ENCODE measurements at places on chromosomes 13 and 19. TPM values are rescaled to one million over a fixed set of nuclear protein-coding genes. Genes with fewer than 3 reads are reported as not detected.

The TMPRSS9 gene
- 0.73 TPM for total RNA-seq

The KCTD12 gene
- 1.3 TPM for total RNA-seq

DNA sequence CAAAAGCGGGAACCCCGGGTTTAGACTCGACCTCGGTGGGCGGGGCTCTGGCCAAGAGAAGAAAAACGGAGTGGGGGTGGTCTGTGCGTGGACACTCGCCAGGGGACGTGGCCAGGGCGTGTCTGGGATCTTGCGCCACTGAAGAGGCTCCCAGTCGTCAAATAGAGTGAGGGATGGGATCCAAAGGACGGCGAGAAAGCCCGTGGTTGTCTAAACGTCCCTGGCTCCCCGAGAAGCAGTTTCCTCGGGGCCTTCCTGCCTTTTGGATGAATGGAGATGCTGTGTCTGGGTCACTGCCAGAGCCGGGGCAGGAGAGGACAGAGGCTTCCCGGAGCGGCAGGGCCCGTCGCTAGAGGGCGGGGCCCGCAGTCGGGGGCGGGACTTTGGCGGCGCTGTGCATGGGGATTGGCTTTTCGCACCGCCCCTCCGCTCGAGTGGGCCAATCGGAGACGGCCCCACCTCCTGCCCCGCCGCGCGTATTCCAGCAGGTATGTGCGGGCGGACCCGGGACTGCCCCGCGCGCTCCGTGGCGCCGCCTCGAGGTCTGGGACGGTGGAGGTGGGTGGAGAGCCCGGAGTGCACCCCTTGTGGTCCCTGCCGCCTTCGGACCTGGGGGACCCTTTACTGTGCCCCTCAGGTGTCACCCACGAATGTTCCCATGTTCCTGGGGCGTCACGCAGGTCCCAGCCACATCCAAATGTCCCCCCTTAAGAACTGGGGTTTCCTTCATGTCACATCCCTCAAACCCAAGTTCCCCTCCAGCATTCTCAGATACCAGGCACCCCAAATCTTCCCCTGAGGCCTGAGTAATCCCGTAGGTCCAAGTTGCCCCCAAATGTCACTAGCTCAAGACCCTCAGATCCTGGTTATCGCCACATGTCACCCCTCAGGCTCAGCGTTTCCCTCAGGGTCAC lies 38.3 kb downstream of the ZSWIM4 start:
- peak overlapping the region; percentile 53 for H3K27ac ChIP-seq
- no peaks in the 10 kb centered on the region for H3K4me1 ChIP-seq
- H3K4me3 ChIP-seq, result peak overlapping the region; percentile 74
- no peaks in the 10 kb centered on the region for H3K36me3 ChIP-seq
- DNase-seq, result peak; percentile 99

GRCh38 chr19:55489711-55490477 lies 1.7 kb downstream of the SSC5D start:
- H3K4me3 ChIP-seq, result no peak overlapping the region
- H3K4me1 ChIP-seq, result peaks cover 17% of the 10 kb centered on the region
- no peak for DNase-seq
- no peaks in the 10 kb centered on the region for H3K27me3 ChIP-seq
- H3K27ac ChIP-seq, result no peak overlapping the region

- DNase-seq, result no peak
- peaks cover 2% of the 10 kb centered on the region for H3K27me3 ChIP-seq
- no peak overlapping the region for H3K27ac ChIP-seq
- no peaks in the 10 kb centered on the region for H3K4me1 ChIP-seq
Observed at GRCh38 chr19:32396046-32396652, 9.4 kb upstream of the DPY19L3 start.

- DNase-seq, result peak; percentile 93
- peaks cover 9% of the 10 kb centered on the region for H3K4me1 ChIP-seq
- H3K4me3 ChIP-seq, result no peak overlapping the region
- no peak overlapping the region for H3K27ac ChIP-seq
Observed at GRCh38 chr13:110108348-110109139, 198.4 kb downstream of the COL4A1 start.

GRCh38 chr13:96994017-96994857 lies at the start of gene OXGR1:
Gene OXGR1, minus strand, starts transcription at chr13:96994476. Its CDS starts 6,717 bp downstream, at chr13:96987759.
- DNase-seq, result peak; percentile 74
- H3K27me3 ChIP-seq, result peaks cover 64% of the 10 kb centered on the region
- H3K36me3 ChIP-seq, result no peaks in the 10 kb centered on the region
- peaks cover 9% of the 10 kb centered on the region for H3K4me1 ChIP-seq
- H3K4me3 ChIP-seq, result peak within 1 kb of the TSS; percentile 70
- H3K27ac ChIP-seq, result no peak within 1 kb of the TSS

GRCh38 chr19:36638862-36639510 lies 27.7 kb downstream of the ZNF461 start:
- no peaks in the 10 kb centered on the region for H3K27me3 ChIP-seq
- peak overlapping the region; percentile 68 for H3K4me3 ChIP-seq
- H3K27ac ChIP-seq, result no peak overlapping the region
- peaks cover 43% of the 10 kb centered on the region for H3K36me3 ChIP-seq
- no peaks in the 10 kb centered on the region for H3K4me1 ChIP-seq

- no peaks in the 10 kb centered on the region for H3K27me3 ChIP-seq
- H3K4me3 ChIP-seq, result no peak overlapping the region
- DNase-seq, result no peak
- no peaks in the 10 kb centered on the region for H3K4me1 ChIP-seq
- H3K36me3 ChIP-seq, result no peaks in the 10 kb centered on the region
Observed at GRCh38 chr13:76383676-76384461, 502.3 kb downstream of the KCTD12 start.

DNA sequence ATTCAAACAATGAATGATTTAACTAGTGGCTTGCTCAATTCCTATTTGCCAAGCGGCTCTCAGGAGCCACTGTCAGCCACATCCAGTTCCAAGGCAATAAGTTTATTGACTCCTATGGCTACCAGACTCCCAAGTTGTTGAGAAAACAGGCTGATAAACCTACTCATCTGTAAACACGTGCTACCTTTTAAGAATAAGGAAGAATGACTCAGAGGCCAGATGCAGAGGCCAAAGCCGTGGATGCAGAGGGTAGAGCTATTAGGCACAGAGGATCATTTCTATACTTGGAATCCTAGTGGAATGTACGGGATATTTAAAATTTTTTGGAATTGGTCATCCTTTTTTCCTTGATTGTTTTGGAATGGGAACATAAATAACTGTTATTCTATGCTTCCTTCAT lies 1921.1 kb downstream of the OLFM4 start:
- no peaks in the 10 kb centered on the region for H3K36me3 ChIP-seq
- no peaks in the 10 kb centered on the region for H3K27me3 ChIP-seq
- H3K4me3 ChIP-seq, result no peak overlapping the region
- DNase-seq, result no peak
